Activated T-cell treated with anti-CD3 and anti-CD28 coated beads, Interleukin-2, amount 50 U/mL, for 48 hours (primary cell): ENCODE measurements at places on chromosomes 2 and 18.

DNA sequence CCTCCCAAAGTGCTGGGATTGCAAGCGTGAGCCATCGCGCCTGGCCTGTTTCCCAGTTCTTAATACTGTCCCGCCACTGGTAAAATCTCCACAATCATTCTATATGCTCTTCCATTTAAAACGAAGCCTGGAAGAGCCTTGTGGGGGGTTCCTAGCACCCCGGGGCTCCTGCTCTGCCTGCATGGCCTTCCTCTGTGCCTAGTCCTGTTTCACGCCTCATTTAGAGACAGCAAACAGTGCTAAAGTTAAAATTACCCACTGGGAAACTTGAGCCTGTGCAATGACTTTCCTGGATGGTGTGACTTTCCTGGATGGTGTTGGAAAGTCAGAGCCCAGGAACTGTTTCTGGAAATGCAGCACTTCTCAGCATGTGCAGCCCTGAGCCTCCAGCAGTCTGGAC is 55.0 kb downstream of the INPP5D start:
- no peak for DNase-seq

GRCh38 chr2:149449017-149449416 is 118.6 kb downstream of the LYPD6 start:
- no peak for DNase-seq

DNA sequence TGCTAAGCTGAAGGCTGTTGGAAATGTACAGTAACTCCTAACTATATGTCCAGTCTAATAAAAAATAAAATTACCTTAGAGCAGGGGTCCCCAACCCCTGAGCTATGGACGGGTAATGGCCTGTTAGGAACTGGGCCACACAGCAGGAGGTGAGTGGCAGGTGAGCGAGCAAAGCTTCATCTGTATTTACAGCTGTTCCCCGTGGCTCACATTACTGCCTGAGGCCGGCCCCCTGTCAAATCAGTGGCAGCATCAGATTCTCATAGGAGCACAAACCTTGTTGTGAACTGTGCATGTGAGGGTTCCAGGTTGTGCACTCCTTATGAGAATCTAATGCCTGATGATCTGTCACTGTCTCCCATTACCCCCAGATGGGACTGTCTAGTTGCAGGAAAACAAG is 73.1 kb upstream of the CXCR4 start:
- no peak for DNase-seq

DNA sequence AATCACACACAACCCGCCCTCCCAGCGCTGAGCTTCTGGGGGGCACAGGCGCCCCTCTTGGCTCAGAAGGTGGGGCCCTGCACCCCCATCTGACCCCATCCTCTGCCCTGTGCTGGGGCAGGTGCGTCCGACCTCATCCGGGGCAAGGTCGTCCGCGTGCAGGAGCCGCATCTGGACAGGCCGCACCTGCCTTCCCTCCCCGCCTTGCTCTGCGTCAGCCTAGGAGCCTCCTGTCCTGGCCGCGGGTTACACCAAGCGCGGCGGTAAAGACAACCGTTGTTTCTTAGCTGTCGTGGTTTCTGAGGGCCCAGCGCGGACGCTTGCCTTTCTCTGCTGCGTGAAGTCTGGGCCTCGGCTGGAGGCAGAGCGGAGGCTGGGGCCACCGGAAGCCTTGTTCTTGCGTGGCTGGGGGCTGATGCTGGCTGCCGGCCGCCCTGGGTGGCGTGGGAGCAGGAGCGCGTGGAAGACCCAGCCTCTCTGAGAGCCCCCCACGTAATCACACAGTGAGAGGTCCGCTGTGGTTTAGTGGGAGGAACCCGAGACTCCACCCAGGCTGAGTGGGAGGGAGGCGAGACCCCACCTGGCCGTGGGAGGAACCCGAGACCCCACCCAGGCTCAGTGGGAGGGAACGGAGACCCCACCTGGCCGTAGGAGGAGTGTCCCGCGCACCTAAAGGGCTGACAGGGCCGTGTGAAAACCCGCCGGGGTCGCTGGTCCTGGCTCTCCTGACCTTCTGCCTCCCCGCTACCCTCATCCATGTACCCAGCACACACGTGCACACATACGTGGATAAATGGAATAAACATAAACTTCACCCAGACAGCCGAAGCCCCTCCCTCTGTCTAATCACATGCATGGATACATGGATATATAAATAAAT is 51.8 kb downstream of the KCNG2 start:
- peak; percentile 7 for DNase-seq

GRCh38 chr2:148508878-148509287 is 135.7 kb upstream of the EPC2 start:
- no peak for DNase-seq
